ENCODE measurements at places on chromosomes 1 and 21.

DNA sequence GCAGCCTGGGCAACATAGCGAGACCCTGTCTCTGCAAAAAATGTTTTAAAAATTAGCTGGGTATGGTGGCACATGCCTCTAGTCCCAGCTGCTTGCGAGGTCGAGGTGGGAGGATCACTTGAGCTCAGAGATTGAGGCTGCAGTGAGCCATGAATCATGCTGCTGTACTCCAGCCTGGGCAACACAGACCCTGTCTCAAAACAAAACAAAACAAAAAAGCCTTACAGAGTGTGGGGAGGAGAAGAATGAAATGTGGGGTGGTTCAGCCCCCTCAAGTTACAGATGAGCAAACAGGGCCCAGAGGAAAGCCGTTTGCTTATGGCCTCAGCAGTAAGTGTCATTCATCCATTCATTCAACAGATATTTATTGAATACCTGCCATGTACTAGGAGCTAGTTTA lies 40.7 kb downstream of the RPS6KA1 start:
- DNase-seq, result peak; percentile 40

DNA sequence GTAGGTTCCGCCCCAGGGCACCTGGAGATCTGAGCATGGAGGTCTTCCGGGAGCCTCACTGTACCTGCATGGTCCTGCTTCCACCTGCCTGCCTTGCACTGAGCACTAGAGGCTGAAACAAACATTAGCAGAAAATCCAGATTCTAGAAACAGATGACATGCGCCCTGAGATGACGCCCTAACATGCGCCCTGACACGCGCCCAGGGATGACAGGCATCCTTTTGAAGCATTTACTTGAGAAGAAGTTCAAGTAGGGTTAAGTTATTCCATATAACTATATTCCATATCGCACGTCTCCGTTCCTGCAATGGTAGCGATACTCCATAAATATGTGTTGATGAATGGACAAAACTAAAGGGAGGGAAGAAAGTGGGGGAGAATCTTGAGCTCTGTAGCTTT lies 13.7 kb downstream of the ACTA1 start:
- no peak for DNase-seq

DNA sequence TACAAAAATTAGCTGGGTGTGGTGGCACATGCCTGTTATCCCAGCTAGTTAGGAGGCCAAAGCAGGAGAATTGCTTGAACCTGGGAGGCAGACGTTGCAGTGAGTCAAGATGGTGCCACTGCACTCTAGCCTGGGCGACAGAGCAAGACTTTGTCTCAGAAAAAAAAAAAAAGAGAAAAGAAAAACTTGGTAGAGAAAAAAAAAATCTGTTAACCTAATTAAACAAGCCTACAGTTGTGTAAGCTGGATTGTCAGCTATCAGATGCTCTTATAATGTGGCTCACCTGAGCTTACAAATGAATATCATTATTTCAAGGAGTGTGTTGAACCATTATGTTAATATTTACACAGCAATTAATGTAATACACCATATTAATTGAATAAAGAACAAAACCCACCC lies 26.4 kb upstream of the EYA3 start:
- DNase-seq, result no peak

- DNase-seq, result no peak
These were observed 65.5 kb upstream of the BACH1 start for GRCh38 chr21:29233256-29233546.

DNA sequence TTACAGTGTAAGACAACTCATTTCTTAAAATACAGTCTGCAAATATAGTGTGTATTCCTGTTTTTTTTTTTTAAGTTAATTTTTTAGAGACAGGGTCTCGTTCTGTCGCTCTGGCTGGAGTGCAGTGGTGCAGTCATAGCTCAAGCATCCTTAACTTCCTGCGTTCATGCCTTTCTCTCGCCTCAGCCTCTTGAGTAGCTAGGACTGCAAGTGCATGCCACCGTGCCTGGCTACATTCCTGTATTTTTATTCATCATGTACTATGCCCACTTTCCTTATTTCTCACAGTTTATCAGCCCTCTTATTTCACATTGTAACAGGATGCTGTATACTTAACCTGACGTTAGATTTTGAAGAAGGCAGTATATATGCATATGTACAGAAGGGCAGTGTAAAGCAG lies 26.7 kb downstream of the MIER1 start:
- DNase-seq, result peak; percentile 73

DNA sequence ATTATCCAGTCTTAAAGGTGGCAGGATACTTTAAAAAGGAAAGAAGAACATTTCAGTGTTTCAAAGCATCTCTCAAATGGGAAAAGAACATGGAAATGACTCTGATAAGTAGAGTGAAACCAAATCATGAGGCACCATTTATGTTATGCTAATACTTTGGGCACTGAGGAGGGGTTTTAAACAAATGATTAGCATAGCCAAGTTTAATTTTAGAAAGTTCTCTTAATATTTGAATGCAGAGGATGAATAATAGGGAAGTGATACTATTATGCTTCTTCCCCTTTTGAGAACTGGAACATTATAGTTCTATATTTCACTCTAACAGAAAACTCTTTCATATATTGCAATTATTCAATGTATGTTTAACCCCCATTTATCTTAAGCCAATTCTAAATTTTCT lies 1181.9 kb upstream of the PRMT6 start:
- DNase-seq, result no peak
